ENCODE measurements at places on chromosomes 16 and 17.

DNA sequence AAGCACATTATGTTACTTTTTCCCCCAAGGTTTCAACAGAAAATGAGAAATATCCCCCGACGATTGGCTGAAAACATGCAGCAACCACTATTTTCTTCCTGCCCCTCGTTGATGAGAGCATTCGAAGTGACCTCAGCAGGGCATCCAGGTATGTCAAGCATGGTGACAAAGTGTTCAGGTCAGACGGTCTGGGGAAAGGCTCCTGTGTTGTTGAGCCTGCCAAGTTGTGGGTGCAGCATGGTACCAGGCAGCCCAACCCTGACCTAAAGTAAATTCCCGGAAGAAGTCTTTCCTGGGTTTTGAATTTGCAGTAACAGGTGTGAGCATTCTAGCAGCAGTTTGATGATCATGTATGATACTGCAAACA is 51.7 kb upstream of the SEC14L1 start:
- DNase-seq: no peak

GRCh38 chr17:385836-386140 is 33.2 kb upstream of the RPH3AL start:
- no peak for DNase-seq

DNA sequence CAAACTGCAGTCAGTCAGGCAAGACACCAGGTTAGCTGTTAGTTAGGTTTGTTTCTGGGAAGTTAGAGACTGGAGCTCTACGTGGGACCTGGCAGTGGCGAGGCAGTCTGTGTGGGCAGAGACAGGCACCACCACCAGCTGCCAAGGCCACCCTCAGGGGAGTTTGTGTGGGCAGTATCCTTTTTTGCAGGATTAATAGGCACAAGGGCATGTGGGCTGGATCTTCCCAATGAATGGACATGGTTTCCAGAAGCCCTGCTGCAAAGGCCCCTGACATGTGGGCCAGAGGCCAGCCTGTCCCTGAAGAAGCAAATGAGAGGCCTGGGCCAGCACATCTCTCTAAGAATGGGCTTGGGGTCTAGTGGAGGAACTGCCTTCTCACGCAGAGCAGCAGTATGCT is 19.2 kb upstream of the SREBF1 start:
- no peak for DNase-seq

- DNase-seq: no peak
These were observed 52.5 kb upstream of the WSB1 start for GRCh38 chr17:27241346-27241946.

- DNase-seq: no peak
These were observed 11.6 kb downstream of the HBQ1 start for GRCh38 chr16:191831-192230.

DNA sequence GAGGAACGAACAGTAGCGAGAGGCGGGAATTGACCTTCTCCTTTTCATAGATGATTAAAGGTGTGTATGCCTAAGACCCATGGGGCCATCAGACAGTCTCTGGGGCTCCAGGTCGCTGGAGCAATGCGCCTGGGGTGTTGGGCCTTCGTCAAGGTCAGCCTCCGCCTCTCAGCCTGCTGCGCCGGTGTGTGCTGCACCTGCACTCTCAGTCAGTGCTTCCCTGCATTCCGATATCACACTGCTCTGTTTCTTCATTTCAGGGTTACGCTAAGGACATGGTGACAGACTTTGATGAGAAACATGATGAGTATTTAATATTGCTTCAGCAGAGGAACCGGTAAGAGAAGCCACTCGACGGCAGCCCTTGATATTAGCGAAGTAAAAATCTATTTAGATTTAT is 68.2 kb downstream of the KATNIP start:
- DNase-seq: no peak

- no peak for DNase-seq
These were observed 140.6 kb upstream of the CORO6 start for GRCh38 chr17:29763273-29763672.
